Left lobe of liver (tissue), 2 donors: ENCODE measurements at places on chromosomes 6 and 20. TPM values are rescaled to one million over a fixed set of nuclear protein-coding genes. Genes with fewer than 3 reads are reported as not detected.

Gene KCNK16
- not detected for total RNA-seq

Gene BANF2
- not detected for total RNA-seq

Gene OPRM1
- total RNA-seq = not detected

Gene NKAIN4
- total RNA-seq = not detected

Gene HEY2
- total RNA-seq = 2.3 TPM

Gene HTR1E
- not detected for total RNA-seq

Gene NKAPL
- 0.45 TPM for total RNA-seq

Gene SLA2
- total RNA-seq = 0.30 TPM

Gene NKX2-2
- total RNA-seq = not detected

Gene PHACTR1
- 0.68 TPM for total RNA-seq

Gene COX4I2
- total RNA-seq = not detected

Gene POU5F1
- 5.0 TPM for total RNA-seq

Gene LRRC1
- 1.0 TPM for total RNA-seq

Gene CLIC5
- 0.28 TPM for total RNA-seq

GRCh38 chr6:139019722-139020121, 8.8 kb upstream of the ABRACL start:
- DNase-seq = no peak

- DNase-seq = no peak
Observed at GRCh38 chr6:30006170-30007131, 54.6 kb upstream of the POLR1H start.

DNA sequence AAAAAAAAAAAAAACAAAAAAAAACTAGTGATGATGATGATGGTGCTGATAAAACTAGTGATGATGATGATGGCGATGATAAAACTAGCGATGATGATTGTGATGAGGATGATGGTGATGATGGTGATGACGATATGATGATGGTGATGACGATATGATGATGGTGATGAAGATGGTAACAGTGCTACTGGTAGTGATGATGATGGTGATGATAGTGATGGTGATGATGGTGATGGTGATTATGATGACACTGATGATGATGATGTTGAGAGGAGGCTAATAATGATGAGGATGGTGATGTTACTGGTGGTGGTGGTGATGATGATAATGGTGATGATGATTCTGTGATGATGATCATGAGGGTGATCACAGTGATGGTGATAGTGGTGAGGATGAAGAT, 345.5 kb upstream of the CDH4 start:
- DNase-seq = no peak

GRCh38 chr6:170224694-170225660, 65.9 kb downstream of the DLL1 start:
- peak; percentile 79 for DNase-seq

DNA sequence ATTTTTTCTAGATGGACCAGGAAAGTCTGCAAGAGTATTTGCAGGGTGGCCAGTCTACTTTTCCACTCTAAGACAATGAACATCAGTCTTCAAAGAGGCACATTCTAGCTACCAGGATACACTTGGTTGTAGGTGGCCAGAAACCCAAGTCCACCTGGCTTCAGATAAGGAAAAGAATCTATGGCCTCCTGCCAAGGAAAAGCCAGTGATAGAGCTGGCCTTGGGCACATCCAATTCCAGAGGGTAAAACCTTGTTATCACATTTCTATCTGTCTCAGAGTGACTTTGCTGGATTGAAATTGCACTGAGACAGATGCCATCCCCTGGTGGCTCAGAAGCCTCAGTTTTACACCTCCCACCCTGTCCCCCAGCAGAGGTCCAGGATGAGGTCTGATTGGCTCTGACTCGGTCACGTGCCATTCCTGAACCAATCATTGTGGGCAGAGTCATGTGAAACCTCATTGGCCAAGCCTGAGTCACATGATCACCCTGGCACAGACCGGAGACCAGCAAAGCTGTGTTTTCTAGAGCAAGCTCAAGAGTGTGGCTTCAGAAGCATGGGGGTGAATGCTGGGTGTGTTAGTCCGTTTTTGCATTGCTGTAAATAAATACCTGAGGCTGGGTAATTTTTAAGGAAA, 497.4 kb upstream of the SULF2 start:
- DNase-seq = no peak

GRCh38 chr6:134176264-134176975, 124.0 kb upstream of the SLC2A12 start:
- peak; percentile 77 for DNase-seq

DNA sequence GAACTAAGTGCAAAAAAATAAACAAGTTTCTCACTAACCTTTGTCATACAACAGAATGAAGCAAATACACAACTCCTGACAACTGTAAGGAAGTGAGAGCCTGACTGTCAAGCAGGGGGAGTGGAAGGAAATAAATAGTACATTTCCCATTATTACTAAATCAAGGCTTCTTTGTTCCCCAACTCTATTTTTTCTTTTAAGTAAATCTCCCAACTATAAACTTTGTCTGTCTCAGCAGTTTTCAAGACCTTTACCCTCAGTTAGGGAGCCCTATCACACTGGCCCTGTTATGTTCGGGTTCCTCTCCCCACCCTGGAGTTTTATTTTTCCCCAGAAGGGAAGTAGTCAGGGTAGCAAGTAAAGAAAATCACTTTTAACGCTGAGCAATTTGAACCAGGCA, 24.1 kb upstream of the IPCEF1 start:
- DNase-seq = no peak

DNA sequence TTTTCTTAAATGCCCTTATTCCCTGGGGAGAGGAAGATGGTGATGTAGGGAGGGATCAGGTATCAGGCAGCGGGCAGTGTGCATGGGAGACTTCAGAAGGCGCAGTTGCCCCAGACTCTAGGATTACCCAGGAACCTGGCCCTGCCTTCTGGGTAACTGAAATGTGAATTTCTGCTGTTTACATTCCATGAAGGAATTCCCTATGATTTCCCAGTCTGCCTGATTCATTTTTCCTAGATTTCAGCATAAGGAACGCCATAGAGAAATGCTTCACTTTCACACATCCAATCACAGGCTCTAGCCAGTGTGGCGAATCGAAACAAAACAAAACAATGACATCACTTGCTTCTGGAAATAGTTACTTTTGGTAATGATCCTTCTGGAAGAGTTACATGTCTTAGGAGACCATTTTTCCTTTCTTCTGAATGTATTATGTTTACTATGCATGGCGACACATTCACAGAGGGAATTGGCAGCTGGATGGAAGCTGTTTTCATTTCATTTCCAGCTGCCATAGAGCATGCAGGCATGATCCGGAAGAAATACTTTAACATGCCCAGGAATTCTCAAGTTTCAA, 33.3 kb downstream of the LRP11 start:
- DNase-seq = no peak

DNA sequence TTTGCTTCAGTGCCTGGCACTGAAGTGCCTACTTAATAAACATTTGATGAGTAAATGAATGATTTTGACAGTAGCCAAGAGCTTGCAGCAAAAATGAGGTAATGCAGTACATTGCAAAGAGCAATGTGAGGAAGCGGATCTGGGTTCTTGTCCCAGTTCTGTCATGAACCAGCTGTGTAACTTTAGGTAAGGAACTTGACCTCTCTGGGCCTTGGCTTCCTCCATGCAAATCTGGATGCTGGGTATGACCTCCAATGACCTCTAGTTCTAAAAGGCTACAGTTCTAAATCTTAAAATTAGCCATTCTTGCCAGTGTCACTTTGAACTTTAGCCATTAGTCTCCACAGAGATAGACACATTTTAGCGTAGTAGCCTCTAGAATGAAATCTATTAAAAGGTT, 3.6 kb upstream of the SAMD5 start:
- DNase-seq = no peak

GRCh38 chr6:21634582-21634981, 41.0 kb downstream of the SOX4 start:
- DNase-seq = no peak

GRCh38 chr6:148427333-148427732, 84.7 kb downstream of the SASH1 start:
- no peak for DNase-seq

DNA sequence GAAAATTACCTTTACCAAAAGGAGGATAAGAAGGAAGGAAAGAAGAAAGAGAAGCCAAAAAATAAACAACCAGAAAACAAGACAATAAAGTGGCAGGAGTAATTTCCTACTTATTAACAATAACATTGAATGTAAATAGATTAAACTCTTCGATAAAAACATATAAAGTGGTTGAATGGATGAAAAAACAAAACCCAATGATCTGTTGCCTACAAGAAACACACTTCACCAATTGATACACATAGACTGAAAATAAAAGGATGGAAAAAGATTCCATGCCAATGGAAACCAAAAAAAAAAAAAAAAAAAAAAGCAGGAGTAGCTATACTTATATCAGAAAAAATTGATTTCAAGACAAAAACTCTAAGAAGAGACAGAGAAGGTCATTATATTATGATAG, 518.9 kb downstream of the BCKDHB start:
- no peak for DNase-seq

DNA sequence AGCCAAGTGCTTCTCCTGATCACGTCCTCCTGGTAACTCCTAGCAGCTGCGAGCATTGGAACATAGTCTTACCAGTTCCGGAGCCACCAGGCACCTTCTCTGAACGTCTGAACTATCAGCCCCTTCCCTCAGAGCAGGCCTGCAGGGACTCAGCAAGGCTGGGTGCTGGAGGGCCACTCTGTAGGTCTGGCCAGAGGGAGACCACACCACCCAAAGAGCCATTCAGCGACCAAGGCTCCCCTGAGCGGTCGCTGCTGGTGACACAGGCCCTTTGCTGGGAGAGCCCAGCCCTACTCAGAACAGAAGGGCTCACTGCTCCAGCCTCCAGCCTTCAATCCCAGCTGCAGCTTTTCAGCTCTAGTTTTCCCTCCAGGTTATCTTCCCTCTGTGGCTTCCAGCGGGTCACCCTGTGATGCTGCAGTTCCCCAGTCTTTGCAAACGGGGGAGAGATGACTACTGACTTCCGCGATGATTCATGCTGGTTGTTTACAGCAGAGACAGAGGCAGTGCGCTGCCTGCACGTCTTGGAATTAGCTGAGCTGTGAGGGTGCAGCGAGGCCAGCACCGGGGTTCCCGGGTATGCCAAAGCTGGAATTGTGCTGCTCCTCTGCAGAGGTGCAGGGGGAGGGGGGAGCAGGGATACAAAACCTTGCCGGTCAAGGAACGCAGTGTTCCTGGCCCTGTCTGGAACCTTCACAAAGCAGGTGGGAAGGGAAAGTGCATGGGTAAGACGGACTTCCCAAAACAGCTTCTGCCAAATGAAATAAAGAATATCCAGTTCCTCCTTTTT, 161.4 kb downstream of the LY86 start:
- DNase-seq = no peak

- no peak for DNase-seq
Observed at GRCh38 chr6:10655508-10656055, 38.8 kb downstream of the C6orf52 start.

DNA sequence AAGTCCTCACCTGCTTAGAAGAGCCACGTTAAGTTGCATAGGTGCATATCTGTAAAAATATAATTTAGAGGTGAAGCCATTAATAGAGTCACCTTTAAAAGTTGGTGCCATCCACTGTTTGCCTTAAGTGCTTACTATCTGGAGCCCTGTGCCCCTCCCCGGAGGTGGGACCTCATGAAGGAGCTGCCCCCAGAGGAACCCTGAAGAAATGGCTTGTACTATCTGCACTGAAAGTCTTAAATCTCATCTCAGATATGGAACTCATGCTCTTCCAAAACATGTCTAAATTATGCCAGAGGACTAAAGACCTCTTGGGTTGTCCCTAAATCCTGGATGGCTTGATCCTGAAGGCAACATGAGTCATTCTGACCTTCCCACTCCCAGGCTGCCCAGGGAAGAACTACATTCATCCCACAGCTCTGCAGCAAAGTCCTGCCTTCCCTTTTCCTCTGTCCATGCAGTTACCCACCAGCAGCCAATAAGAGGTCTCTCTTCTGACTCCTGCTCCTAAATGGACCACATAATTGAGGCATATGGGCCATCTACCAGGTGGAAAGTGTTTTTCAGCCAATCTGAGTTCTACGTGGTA, 85.3 kb downstream of the ASXL1 start:
- no peak for DNase-seq

GRCh38 chr6:147157930-147158329, 46.3 kb upstream of the STXBP5 start:
- DNase-seq = no peak

- no peak for DNase-seq
Observed at GRCh38 chr6:94050515-94050914, 631.2 kb upstream of the EPHA7 start.

- peak; percentile 50 for DNase-seq
Observed at GRCh38 chr20:12925210-12925755, 83.5 kb upstream of the SPTLC3 start.

- no peak for DNase-seq
Observed at GRCh38 chr6:169454204-169454871, 200.7 kb upstream of the THBS2 start.

- no peak for DNase-seq
Observed at GRCh38 chr6:7441048-7441775, 51.6 kb downstream of the RIOK1 start.
